ENCODE measurements at places on chromosomes 7 and 10.

- DNase-seq, result no peak
Measured at GRCh38 chr10:2985729-2986232, 81.6 kb upstream of the PFKP start.

GRCh38 chr10:71368643-71369042, 28.1 kb upstream of the CDH23 start:
- DNase-seq, result no peak

- no peak for DNase-seq
Measured at GRCh38 chr10:110488332-110488681, 9.4 kb upstream of the DUSP5 start.

DNA sequence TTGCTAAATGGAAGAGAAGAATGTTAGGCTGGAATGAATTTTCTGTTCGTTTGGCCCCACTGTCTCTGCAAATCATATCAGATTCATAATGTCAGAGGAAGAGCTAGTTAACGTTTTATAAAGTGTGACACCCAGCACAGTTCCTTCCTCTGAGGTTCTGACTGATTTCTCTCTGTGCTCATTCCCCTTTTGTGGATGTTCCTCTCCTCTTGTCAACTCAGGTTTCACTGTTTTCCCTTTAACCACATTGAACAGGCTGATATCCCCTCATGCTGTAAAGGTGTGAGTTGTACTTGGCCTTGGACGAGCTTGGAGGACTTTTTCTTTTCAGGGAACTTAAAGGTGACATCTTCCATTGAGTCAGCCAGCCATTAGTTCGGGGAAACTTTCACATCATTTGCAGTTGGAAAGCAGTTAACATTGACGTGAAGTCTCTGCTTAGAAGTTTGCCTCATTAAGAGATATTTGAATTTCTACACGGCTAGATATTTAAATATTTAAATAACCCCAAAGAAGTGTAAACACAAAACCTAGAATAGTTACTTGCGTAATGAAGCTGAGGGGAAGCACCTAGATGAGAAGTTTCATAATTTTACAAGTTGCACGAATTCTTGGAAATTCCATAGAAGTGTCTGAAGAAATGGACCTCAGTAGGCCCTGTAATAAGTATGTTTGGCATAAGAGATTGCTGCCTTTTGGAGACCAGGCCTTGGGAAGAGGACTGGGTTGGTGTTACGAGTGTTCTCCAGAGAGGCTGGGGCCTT, 101.5 kb upstream of the EGR2 start:
- DNase-seq, result no peak

DNA sequence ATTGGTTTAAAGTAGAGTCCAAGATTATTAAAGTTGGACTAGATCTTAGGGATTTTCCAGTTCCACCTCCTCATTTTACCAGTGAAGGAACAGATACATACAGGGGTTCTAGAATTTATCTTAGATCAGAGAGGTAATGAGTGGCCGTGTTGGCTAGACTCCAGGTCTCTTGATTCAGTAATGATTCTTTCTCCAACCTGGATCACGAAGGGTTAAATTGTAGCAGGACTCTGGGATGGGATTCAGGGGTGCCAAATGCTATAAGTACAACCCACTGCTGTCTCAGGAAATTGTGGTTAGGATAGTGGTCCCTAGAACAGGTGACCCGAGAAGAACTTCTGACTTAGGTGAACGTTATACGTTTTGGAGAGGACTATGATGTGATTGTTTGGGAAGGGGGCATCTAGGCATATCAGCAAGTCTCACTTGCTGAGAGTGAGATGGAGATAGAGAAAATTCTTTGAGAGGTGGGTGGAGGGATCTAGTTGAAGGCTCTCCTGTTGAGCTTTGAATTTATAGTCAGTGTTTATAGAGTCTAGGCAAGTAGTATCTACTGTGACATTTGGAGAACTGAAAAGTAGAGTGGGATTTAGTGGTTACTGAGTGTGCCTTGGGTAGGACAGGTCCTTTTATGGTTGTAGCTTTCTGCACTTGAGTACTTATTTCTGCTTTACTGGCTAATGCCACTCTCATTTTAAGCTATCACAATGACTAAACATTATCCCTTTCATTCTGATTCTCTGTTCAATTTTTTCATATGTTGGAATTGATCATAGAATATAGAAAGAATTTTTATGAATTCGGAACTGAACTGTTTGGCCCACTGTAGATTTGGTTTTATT, 58.3 kb downstream of the ST7 start:
- no peak for DNase-seq

DNA sequence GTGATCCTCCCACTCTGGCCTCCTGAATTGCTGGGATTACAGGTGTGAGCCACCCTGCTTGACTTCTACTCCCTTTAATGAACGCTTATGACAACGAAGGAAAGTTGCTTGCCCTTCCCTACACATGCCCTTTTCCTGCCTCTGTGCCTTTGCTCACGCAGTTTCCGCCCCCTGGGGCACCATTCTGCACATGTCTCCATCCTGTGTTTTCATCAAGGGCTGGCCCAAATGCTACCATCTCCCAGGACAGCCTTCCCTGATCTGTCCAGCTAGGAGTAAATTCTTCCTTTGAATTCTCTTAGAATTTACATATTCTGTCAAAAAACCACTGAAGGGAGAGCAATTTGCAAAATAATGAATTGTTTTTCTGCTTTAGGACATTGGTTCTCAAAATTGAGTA, 50.0 kb upstream of the KMT2C start:
- DNase-seq, result no peak

GRCh38 chr7:150895809-150896208, 43.5 kb downstream of the AOC1 start:
- no peak for DNase-seq

GRCh38 chr7:133863362-133864061, 263.6 kb upstream of the LRGUK start:
- no peak for DNase-seq

- no peak for DNase-seq
Measured at GRCh38 chr7:108037741-108038140, 34.8 kb upstream of the LAMB1 start.

DNA sequence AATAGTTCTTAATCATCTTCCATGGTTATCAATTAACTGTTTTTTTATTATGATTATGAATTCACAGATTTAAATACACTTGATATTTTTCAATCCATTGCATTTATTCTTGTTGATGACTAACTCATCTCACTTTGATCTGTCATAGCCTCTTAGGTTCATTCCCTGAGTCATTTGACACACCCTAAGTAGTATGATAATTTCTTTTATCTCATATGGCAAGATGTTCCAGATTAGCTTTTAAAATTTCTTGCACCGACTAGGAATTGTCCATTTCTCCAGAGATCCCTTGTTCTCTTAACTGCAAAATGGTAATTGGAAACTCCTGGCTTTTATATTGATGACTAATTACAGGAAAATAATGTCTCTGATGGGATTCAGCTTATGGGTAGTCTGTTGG, 87.6 kb upstream of the CCDC6 start:
- DNase-seq, result no peak

- no peak for DNase-seq
Measured at GRCh38 chr7:151017370-151017952, 6.8 kb downstream of the ATG9B start.

GRCh38 chr10:74207691-74208480, 56.9 kb downstream of the ADK start:
- no peak for DNase-seq

GRCh38 chr10:71285986-71286385, 33.1 kb upstream of the SLC29A3 start:
- no peak for DNase-seq

GRCh38 chr10:70786799-70787415, 1.7 kb upstream of the TBATA start:
- DNase-seq, result peak; percentile 33

DNA sequence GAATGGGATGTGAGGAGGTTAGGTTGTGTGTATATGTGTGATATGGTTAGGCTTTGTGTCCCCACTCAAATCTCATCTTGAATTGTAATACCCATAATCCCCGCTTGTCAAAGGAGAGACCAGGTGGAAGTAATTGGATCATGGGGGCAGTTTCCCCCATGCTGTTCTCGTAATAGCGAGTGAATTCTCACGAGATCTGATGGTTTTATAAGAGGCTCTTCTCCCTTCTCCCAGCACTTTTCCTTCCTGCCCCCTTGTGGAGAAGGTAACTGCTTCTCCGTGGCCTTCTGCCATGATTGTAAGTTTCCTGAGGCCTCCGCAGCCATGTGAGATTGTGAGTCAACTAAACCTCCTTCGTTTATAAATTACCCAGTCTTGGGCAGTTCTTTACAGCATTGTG, 47.3 kb downstream of the NPVF start:
- no peak for DNase-seq

GRCh38 chr10:127158662-127159061, 37.7 kb downstream of the INSYN2A start:
- no peak for DNase-seq

GRCh38 chr10:32957341-32958084, 517 bp downstream of the ITGB1 start:
- no peak for DNase-seq

GRCh38 chr10:19874791-19875190, 58.6 kb downstream of the PLXDC2 start:
- DNase-seq, result no peak

DNA sequence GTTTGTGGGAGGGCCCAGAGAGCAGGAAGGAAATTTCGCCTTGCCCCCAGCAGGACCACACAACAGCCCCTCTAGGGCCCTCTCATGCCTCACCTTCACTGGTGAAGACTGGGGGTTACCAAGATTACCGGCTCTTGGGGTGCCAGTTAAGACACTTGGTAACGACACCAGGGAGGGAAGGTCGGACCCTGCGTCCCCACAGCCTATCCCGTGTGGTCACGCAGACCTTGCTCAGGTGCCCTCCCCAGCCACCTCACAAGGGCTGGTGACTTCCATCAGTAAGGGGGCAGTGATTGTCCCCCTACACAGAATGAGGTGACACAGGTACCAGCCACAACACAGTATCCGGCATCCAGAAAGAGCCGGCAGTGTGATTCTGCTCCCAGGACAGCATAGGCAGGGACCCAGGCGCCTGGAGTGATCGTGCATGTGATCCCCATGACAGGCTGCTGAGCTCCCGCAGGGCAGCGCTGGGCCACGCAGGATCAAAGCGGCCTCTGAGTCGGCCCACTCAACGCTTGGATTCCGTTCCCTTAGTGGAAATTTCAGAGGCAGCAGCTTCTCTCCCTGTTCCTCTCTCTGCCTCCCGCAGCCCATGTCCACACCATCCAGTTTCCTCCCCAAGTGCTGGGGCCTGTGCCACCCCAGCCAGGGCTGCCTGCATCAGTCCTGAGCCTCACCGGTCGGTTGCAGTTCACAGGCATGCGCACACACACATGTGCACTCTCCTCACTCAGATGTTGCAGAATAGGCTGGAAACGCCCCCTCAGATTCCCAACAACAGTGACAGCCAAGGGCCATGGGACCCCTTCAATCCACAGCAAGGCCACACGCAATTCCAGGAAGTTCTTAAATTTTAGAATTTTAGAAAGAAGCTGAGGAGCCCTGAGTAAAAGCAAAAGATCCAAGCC, 35.8 kb downstream of the CAMK2B start:
- DNase-seq, result no peak

- no peak for DNase-seq
Measured at GRCh38 chr7:50742401-50742800, 40.3 kb downstream of the GRB10 start.

- peak; percentile 11 for DNase-seq
Measured at GRCh38 chr10:19788075-19788686, 28.1 kb upstream of the PLXDC2 start.

DNA sequence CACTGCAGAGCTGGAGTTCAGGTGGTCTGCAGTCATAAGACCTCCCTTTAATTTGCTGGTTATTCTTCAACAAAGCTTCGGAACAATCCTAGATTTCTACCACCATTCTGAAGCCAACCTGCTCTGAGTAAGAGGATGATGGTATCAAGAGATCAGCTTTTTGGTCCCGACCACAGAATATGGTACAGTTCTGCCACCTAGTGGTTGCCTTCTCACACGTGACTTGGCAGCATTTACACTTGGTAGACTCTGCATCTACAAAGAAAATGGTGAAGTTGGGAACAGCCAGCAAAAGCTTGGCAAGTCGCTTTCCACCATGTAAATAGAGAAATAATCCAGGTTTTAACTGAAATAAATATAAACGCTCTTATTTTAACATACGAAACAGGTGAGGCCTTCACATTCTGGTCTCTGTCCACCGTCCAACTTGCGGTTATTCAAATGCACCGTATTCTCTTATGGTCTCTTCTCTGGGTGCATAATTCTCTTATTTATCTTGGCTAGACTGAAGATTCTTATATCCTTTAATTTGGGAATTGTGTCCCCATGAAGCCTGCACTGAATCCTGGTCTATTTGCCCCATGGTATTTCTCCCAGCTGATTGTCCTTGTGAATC, 173.9 kb upstream of the GRM3 start:
- DNase-seq, result peak; percentile 21

DNA sequence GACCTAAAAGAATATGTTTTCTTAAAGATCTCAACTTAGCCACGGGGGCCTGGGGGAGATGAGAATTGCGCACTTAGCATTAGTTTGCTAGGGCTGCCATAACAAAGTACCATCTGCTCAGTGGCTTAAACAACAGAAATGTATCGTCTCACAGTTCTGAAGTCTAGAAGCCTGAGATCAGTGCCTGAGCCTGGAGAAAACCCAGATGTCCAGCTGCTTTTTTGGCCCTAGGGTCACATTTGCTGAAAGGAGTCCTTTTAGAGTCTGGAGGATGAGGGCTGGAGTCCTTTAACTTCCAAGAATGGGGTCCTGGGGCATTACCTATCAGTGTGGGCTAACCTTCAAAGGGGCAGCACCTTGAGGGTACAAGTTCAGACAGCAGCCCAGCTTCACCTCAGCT, 48.2 kb downstream of the SMURF1 start:
- no peak for DNase-seq

DNA sequence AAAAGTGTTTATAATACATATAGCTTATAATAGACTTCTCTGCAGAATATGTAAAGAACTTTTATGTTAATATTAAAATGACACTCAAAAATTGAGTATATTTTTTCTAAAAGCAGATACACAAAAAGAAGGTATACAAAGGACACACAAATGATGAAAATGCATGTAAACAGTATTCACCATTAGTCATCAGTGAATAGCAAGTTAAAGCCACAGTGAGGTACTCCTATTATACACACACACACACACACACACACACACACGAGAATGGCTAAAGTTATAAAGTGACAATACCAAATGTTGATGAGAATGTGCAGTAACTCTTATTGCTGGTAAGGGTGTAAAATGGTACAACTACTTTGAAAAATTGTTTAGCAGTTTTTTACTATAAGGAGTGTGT, 92.9 kb downstream of the ITGB1 start:
- no peak for DNase-seq

- no peak for DNase-seq
Measured at GRCh38 chr7:36367561-36368077, 22.0 kb upstream of the ANLN start.

GRCh38 chr10:77680811-77681210, 43.2 kb upstream of the KCNMA1 start:
- DNase-seq, result no peak
